Prostate gland (tissue), 2 donors: ENCODE measurements at places on chromosomes 13 and 19. TPM values are rescaled to one million over a fixed set of nuclear protein-coding genes. Genes with fewer than 3 reads are reported as not detected.

- no peak for DNase-seq
Observed at GRCh38 chr19:18339723-18340122, 675 bp upstream of the PGPEP1 start.

The ZNF285 gene
- 2.3 TPM for total RNA-seq

The C3 gene
- 95.1 TPM for total RNA-seq

DNA sequence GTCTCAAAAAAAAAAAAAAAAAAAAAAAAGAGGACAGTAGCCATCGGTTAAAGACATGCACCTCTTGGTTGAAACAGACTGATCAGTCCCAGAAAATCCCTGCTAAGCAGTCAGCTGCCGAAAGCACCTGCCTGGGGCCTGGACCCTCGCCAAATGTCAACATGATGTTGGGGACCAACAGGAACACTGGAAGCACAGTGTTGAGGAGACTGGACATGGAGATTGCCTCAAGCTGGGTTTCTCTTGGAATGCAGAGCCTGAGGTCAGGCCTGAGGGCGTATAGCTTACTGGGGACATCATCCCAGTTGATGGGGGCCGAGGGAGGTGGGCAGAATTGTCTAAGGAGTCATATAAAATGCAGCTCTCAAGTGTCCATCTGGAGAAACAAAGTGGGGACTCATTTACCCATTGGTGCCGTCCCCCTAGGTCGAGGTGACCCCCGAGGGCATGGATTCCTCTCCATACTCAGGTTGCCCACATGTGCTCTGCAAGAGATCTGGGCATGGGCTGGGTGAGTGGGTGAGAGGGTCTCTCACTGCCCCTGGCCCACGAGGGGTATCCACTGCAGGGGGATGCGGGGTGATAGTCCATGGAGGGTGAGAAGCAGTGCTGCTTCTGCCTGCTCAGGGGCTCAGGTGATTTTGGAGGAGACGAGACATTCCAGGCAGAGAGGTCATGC, 164.5 kb downstream of the URI1 start:
- no peak for DNase-seq

The ZNF534 gene
- total RNA-seq: 0.09 TPM

DNA sequence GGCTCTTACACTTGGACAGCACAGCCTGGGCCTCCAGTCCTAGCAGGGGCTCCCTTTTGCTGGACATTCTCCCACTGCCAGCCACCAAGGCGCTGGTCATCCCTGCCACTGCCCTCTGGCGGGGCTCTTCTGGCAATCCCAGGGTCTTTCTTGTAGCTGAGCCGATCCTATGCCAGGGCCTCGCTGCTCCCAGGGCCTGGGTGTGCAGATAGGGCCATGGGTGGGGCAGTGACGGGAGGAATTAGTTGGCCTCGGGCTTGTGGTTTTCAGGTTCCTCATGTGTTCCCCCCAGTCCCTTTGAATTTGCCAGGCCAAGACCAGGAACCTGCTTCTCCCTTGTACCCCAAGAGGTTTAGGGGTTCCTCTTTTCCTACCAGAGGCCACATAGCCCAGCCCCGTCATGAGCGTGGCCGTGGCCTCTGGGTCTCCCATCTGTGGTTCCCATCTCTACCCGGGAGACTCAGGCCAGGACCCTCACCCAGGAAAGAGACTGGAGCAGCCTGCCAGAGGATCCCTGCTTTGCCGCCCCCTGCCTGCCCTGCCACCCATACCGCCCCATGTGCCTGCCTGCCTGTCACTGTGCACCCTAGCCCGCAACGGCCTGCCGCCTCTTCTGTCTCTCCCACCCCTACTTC, 26.2 kb downstream of the TMED1 start:
- no peak for DNase-seq

The COX6B1 gene
- total RNA-seq: 334 TPM

- no peak for DNase-seq
Observed at GRCh38 chr19:54273821-54274220, 7.1 kb downstream of the LILRB2 start.

The IL17D gene
- total RNA-seq: 1.5 TPM

GRCh38 chr13:111661052-111661451, 340.6 kb downstream of the TEX29 start:
- no peak for DNase-seq

GRCh38 chr13:47959468-47960247, 41.4 kb downstream of the SUCLA2 start:
- DNase-seq: no peak

The SH2D3A gene
- 45.1 TPM for total RNA-seq

DNA sequence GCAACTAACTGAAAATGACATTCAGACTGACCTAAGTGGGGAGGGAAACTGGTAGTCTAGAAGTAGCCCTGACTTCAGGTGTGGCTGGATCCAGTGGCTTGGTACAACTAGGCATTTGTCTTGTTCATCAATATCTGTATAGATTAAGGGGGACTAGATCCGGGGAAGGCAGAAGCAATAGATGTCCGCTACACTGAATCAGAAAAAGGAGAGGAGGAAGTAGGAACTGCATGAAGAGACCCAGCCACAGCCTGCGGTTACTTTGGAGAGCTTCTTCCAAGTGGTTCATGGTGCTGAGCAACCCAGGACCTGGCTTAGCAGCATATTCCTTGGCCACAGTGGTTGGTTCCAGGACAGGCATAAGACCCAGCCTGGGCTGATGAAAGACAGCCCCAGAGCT, 9.9 kb upstream of the PRODH2 start:
- DNase-seq: no peak

The RXFP2 gene
- not detected for total RNA-seq

DNA sequence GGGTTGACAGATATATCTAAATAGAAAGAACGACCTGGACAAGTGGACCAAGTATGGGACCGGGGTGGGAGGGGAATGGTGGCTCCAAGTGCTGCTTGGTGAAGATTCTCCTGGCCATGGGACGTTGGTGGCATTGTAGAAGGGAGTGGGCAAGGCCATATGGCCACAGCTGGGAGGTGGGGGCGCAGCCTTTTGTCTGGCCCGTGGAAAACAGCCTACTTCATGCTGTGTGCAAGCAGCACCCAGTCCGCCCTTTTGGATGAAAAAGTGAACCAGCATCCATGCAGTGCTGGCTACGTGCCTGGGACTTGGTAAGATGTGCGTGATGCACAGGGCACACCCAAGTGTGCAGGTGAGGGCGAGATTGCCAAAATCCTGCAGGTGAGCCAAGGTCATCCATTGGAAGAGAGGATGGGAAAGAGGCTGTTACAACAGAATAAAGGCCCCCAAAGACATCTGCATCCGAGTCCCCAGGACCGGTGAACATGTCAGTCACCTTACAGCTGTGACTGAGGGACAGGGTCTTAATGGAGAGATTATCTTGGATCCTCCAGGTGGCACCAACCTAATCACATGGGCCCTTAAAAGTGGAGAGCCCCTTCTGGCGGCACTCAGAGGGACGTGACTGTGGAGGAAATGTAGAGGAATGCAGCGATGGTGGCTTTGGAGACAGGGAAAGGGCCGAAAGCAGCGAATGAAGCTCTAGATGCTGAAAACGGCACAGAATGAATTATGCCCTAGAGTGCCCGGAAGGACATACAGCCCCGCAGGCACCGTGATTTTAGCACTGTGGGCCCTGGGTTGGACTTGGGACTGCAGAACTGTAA, 40.8 kb downstream of the TEX29 start:
- no peak for DNase-seq

- DNase-seq: no peak
Observed at GRCh38 chr13:25059958-25060357, 36.0 kb upstream of the PABPC3 start.

DNA sequence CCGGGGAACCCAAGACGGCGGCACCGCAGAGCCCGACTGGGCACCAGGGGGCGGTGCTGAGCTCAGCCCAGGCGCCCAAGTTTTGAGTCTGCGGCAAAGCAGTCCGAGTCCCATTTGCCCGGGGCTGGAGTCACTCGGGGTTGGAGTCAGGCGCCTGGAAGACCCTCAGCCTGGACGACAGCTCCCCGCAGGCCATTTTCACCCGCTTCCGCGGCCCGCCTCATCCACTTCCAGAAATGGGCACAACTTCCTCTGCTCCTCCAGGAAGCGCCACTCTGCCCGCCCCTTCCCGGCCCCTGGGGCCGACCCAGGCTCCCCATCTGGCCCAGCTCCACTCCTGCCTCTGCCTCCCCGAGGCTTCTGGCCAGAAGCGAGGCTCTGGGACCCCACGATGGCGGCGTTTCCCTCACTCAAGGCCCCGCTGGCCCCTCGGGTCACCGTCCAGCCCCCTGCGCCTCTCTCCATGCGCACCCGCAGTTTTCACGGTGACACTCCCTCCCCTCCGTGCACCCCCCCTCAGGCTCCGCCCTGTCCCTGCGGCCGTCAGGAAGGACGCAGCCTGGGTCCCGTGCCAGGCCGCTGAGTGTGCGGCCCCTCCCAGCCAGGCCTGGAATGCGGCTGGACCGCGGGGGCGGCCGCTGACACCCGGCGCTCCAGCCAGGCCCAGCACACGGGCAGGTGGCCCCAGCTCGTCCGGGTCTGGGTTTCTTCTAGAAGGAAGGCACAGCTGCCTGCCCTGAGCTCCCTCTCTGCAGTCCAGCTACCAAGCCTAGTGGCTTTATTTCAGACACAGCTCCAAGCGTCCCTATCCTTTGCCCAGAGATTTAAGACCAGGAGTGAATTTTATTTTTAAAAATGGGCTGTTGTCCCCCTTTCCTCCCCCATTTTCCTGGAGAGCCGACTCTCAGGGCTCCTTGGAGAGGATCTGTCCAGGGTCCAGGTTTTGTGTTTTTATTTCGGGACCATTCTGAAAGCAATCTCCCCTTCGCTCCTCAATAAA, 4.7 kb downstream of the SERTAD1 start:
- peak; percentile 93 for DNase-seq

The TGFBR3L gene
- total RNA-seq: 3.2 TPM

The PSG11 gene
- not detected for total RNA-seq

DNA sequence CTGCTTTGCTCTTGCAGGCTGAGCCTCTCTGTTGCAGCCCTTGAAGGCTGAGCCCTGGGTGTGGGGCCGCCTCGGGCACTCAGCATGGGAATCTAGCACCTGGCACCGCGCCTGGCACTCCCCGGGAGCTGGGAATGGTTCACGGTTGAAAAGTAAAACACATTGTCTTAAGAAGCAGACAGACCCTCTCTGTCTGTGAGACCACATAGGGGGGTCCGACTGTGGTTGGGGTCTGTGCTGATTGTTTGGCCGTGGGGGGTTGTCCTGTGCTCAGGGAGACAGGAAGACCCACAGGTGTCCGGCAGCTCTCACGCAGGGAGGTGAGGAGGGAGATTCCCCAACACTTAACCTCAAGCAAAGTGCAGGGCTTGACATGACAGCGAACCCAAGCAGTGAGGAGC, 64.8 kb downstream of the SOX1 start:
- DNase-seq: no peak

- no peak for DNase-seq
Observed at GRCh38 chr19:55118401-55118991, 1.1 kb upstream of the PPP1R12C start.

GRCh38 chr19:13102416-13102665, 317 bp downstream of the LYL1 start:
- no peak for DNase-seq

The MLLT1 gene
- 39.9 TPM for total RNA-seq

DNA sequence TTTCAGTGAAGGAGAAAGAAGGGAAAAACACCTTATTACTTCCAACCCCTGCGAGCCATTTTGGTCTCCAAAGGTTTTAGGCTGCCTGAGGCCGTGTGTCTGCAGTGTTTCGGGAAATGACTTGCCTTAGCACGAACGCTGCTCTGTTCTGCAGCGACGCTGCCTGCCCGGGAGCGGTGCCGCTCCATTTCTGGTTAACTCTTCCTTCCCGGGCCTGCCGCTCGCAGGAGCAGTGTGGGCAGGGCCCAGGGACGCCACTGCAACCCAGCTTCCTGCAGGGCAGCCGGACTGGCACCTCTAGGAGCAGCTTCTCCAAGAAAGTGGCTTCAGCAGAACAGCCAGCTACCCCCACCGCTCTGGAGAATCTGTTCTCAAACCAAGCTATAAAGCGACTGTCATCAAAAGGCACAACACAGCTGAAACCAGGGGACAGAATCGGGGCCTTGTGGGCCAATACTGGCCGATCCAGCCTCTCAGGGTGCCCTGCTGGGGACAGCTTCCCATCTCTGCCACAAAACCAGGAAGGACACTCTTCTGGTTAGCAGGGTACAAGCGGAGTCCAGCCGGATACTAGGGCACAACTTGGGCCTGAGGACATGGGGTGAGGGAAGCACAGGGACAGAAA, 72.2 kb downstream of the KCTD15 start:
- peak; percentile 43 for DNase-seq

GRCh38 chr13:40175639-40176038, 490.8 kb downstream of the FOXO1 start:
- no peak for DNase-seq

- DNase-seq: no peak
Observed at GRCh38 chr13:100493418-100493817, 95.2 kb downstream of the GGACT start.

DNA sequence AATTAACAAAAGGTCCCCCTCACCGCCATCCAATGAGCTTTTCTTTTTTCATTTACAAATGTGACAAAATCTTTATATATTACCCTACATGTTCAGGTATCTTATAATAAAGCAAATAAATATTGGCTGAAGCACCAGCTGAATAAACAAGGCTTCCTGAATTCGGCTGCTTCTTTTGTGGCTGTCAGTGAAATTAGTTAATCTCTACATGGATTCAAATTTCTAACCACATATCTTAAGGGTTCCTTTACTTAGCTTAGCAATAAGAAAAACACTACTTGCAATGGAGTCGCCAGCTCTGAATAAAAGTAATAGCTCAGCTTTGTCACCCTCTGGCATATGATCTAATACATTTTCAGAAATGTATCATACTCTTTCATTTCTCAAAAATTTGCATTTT, 104.3 kb downstream of the CCNA1 start:
- DNase-seq: no peak

DNA sequence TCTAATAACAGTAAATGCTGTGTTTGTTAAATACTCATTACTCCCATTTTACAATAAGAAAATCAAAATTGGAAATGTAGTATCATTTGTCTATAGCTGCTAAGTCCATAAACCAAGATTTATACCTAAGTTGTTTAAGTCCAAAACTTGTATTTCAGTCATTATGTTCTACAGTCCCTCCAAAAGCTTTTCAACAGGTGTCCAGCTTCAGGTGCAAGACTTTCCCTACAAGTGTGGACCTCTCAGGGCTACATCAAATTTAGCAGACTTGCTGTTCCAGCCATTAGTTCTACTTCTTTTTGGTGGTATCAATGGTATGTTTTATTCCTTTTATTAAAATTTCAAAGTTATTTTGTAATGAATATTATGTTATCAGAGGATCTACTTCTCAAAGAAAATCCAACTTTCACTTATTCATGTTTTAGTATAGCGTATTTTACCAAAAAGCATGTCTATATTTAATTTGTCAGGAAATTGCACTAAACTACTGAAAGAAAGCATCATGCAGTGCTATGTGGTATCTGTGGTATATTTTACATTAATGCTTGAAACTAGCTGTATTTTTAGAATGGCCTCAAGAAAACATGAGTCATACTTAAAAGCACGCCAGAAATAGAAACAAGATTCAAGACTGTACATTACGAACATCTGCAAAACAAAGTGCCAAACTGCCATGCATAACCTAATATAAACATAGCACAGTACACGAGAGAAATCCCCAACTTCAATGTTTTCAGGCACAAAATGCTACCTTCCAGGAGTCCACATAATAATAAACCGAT, 44.5 kb downstream of the VWA8 start:
- no peak for DNase-seq

GRCh38 chr13:44698066-44698465, 121.9 kb upstream of the TSC22D1 start:
- DNase-seq: no peak

GRCh38 chr13:49084961-49085360, 109.2 kb downstream of the FNDC3A start:
- no peak for DNase-seq
